Hippocampal formation (tissue), 2 donors: ENCODE measurements at places on chromosomes 12 and 14.

DNA sequence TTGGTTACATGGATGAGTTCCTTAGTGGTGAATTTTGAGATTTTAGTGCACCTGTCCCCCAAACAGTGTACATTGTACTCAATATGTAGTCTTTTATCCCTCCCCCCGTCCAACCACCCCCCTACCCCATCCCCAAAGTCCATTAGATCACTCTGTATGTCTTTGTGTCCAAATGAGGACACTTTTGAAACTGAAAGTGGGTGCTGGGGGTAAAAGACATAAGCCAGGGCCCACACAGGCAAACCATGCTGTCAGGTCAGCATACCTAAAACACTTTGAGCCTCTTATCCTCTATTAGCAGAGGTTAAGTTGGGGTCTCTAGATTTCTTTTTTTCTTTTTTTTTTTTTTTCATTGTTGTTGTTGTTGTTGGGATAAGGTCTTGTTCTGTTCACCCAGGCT lies 31.3 kb upstream of the KICS2 start:
- no peak for DNase-seq

- no peak for DNase-seq
Observed at GRCh38 chr12:52231305-52232202, 1.5 kb upstream of the KRT7 start.

- no peak for DNase-seq
Observed at GRCh38 chr12:128075332-128075731, 191.6 kb upstream of the TMEM132C start.

GRCh38 chr14:54652188-54652587 lies 85.3 kb downstream of the SAMD4A start:
- no peak for DNase-seq

- DNase-seq = no peak
Observed at GRCh38 chr14:36874396-36875138, 212.9 kb downstream of the PAX9 start.

GRCh38 chr12:14327711-14328110 lies 37.8 kb upstream of the ATF7IP start:
- no peak for DNase-seq

DNA sequence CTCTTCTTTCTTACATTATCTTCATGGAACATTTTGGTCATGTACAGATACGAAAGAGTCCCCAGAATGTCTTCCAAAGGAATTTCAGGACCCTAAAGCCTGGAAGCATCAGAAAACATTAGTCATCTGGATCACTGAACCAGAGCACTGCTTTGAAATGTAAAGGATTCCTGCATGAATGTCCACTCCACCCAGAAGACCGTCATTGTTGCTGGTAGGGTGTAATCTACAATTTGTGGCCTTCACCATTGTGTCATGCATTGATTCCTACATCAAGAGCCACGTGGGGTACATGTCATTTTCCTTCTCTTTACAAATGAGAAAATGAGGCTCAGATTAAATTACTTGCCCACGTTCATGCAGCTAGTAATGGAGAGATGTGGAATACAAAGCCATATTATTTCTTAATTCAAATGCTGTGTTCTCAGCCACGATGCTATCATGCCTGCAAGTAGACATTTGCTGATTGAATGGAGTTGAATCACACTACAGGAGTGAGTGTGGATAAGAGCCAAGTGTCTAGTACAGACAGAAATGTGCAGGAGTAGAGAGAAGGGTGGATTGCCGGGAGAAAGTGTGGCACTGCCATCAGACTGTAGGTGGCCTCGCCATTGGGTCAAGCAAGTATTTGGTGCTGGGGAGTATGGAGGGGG lies 231.2 kb downstream of the C12orf75 start:
- DNase-seq = no peak

- peak; percentile 30 for DNase-seq
Observed at GRCh38 chr12:26370098-26370497, 174.7 kb downstream of the SSPN start.

- no peak for DNase-seq
Observed at GRCh38 chr12:100951756-100952155, 157.2 kb downstream of the ANO4 start.
